ENCODE measurements at places on chromosomes 2 and 18.

GRCh38 chr2:220143336-220143735 is 515.9 kb downstream of the SLC4A3 start:
- DNase-seq = peak; percentile 66

GRCh38 chr2:20671036-20671735 is 4.2 kb downstream of the GDF7 start:
- no peak for DNase-seq

DNA sequence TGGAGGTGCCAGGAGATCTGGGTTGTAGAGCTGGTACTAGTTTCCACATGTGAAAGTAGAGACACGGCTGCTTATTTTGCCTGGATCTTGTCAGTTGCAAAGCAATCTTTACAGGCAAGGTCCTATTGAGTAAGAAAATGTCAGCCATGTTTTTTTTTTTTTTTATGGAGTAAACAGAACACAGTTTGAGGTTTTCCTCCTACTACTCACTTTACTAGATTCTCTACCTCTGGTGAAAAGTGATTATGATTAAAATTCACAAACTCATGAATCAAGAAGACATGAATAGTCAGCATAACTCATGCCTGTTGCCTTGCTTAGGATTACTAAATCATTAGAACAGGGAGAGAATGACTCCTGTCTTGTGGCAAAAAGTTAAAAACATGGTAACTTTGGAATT is 70.1 kb upstream of the PNPT1 start:
- no peak for DNase-seq

- no peak for DNase-seq
Measured at GRCh38 chr2:23624378-23624777, 239.4 kb downstream of the KLHL29 start.

GRCh38 chr2:105943977-105944376 is 199.3 kb downstream of the NCK2 start:
- DNase-seq = no peak

- DNase-seq = peak; percentile 58
Measured at GRCh38 chr2:23384551-23385343, at the start of gene KLHL29. Gene KLHL29 (plus strand): TSS chr2:23385179. CDS start chr2:23562197, 177,018 bp downstream.

DNA sequence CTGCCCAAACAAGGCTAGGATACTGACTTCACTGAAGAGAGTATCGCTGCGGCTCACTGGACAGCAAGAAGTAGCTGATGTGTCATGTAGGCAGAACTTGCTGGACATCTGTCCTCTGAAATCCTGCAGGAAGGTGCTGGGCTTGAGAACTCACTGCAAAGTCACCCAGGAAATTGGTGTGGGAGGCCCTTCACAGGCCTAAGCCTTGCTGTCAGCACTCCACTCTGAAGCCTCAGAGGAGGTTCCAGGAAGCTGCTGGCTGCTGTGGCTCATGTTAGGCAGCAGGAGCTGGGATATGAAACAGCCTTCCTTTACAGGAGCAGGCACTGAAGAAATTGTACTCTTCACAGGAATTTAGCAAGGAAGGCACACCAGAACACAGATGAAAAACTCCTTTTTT is 88.3 kb upstream of the CCDC68 start:
- DNase-seq = no peak

DNA sequence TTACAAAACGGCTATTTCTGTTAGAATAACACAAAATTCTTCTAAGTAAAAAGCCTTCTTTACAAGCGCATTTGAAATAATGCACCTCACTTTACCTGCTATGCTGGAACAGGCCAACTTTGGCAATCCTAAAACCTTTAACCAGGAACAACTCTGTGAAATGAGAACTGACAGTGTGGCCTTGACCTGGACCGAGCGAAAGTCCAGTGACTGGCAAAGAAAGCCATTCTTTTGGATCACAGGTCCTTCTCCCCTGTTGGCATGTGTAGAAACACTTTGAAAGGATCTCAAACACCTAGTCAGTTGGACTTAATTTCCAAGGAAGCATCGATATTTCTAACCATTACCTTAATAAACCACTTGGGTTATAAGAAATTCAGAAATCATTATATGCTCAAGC is 21.2 kb downstream of the MAPRE2 start:
- no peak for DNase-seq

- peak; percentile 28 for DNase-seq
Measured at GRCh38 chr2:226725126-226725860, 74.3 kb downstream of the IRS1 start.

DNA sequence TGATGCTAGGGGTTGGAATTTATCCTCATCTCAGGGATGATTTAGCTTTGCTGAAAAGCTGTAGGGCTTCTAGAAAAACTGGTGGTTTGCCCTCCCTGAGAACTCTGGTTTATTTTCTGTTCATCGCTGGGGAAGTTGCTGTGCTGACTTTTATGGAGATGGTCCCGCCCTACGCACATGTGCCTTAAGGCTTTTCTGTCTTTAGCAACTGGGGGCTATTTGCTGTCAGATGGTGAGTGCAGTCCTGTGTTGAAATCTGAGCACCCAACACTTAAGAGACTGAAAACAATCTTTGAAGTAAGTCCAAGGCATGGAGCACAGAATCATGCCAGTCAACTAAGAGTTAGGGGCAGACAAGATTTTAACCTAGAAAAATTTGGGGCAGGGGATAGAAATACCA is 2148.4 kb upstream of the CELF4 start:
- no peak for DNase-seq

DNA sequence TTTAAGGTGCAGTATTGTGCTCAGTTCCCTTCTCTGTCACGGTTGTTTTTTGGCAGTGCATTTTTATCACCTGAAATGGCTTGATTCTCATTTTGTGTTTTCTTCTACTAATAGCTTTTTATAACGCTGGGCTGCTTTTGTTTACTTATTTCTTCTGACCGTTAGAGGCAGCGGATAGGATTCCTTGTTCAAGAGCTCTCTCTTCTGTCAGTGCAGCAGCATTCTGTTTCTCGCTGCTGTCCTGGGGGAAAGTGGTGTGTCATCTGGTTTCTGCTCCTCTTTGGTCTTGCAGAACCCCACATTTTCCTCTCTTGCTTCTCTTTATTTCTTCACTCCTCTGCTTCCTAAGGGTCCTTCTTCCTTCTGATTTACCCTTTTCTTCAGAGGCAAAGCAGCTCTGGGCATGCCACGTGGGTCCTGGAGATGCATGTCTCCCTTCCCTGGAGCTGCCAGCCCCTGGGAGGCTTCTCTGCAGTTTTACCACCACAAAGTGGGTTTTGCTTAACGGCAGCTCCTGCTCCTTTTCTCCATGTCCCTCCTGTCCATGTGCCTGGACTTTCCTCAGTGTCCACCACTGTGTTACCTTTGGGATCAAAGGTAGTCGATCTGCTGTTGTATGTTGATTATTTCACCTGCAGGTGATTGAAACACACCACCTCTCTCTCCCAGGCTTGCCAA is 47.3 kb upstream of the SNTG2 start:
- DNase-seq = no peak

DNA sequence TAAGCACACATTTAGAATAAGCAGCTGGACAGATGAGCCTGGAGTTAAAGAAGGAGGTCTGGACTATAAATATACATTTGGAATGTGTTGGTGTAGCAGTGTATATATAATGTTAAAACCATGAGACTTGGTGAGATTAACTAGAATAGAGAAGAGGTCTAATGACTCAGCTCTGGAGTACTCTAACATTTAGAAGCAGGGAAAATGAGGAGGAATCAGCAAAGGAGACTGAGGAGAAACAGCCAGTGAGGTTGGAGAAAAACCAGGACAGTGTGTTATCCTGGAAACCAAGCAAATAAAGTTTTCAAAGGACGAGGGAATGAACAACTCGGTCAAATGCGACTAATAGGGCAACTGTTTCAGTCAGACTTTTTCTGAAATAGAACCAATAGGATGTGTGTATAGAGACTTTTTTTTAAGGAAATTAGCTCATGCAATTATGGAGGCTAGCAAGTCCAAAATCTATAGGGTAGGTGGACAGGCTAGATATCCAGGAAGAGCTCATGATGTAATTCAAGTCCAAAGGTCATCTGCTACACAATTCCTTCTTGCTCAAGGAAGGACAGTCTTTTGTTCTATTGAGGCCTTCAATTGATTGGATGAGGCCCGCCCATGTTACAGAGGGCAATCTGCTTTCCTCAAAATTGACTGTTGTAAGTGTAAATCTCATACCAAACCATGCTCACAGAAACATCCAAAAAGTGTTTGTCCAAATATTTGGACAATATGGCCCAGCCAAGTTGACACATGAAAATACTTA is 10.8 kb upstream of the SESTD1 start:
- DNase-seq = peak; percentile 27

DNA sequence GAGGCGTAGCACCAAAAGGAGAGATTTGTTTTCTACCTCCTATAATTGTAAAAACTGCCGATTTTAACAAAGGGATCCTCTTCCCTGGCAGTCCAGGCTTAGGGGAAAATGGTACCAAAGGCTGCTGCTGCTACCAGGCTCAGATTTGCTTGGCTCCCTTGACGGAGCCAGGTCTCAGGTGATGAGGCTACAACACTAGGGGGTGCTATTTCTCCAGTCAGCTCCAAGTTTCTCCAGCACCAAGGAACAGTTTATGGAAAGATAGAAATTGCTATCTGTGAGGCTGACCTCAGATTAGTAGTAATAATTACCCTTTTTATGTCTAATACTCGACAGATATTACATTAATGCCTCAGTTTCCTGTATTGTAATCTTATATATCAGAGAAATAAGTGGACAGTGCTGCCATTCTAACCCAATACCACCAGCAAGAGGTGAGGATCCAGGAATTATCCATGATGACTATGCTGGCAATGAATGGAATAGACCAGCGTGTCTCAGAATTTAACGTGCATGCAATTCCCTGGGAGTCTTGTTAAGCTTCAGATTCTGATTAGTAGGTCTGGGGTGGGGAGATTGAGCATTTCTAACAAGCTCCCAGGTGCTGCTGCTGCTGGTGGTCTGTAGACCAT is 111.3 kb downstream of the ESCO1 start:
- peak; percentile 58 for DNase-seq

DNA sequence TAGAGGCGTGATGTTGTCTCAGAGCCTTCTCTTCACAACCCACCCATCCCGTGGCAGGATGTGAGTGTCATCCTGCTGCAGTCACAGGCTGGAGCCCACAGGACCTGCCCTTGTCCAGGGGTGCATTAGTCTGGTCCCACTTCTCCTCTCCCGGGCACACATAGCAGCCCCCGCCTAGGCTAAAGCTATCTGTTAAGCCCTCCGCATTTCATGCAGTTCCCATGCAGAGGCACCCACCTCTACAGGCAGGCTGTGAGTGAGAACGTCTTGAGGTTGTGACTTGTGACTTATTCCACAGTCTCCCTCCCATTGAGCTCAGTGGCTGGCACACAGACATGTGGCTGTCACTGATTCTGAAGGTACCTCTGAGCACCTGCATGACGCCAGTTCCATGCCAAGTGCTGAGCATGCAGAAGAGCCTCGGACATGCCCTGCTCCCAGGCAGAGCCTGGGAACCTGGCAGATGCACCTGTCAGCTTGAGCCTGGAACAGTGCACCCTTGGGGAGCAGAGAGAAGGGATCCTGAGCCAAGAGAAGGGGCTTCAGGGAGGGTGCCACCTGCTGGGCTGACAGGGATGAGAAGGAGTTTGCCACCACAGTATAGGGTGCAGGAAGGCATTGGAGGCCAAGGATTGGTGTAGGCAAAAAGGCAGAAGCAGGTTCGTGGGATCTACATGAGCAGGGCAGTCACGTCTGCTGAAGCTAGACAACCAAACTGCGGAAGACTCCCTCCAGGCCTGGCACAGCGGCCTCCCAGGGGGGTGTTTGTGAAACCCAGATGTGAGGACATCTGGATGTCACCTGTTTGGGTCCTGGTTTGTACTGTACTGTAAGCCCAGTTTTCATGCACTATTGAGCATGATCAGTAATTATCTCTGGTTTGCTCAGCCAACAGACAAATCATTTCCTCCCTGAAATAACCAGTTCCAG is 213.6 kb downstream of the GLI2 start:
- no peak for DNase-seq

DNA sequence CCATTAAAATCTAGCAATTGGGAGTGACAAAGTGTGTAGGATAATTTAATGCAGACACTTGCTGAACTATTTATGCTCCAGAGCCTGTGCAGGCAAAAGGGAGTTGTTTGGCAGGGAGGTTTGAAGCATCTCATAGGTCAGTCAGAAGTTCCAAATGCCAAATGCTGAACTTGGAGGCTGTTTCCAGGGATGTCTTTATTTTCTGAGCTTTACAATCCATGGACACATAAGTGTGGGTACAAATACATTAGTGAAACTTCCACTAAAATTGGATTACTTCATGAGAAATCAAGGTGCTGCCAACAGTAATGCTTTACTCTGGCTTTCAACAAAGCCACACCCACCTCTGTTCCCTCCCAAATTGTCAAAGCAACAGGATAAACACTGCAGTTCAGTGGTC is 422.1 kb upstream of the SETBP1 start:
- no peak for DNase-seq

GRCh38 chr2:224780823-224781222 is 64.7 kb upstream of the CCDC195 start:
- DNase-seq = no peak

- no peak for DNase-seq
Measured at GRCh38 chr18:29071869-29072268, 894.9 kb upstream of the CDH2 start.

- peak; percentile 75 for DNase-seq
Measured at GRCh38 chr2:69216535-69217332, 170.3 kb downstream of the GFPT1 start.

- no peak for DNase-seq
Measured at GRCh38 chr2:65974067-65974723, 460.7 kb upstream of the MEIS1 start.

GRCh38 chr2:25228848-25229278 is 60.5 kb upstream of the POMC start:
- DNase-seq = peak; percentile 70
